ENCODE measurements at places on chromosomes 16 and 17. TPM values are rescaled to one million over a fixed set of nuclear protein-coding genes. Genes with fewer than 3 reads are reported as not detected.

The SPIRE2 gene
- total RNA-seq, result 0.26 TPM

The PRR35 gene
- total RNA-seq, result not detected

The OTOP2 gene
- total RNA-seq, result not detected

The SHCBP1 gene
- total RNA-seq, result 45.0 TPM

The PIMREG gene
- total RNA-seq, result 19.0 TPM

The WFIKKN2 gene
- not detected for total RNA-seq

The DNAAF8 gene
- not detected for total RNA-seq

The PIK3R6 gene
- total RNA-seq, result 0.22 TPM

The CDRT4 gene
- total RNA-seq, result 1.0 TPM

The NEUROD2 gene
- not detected for total RNA-seq

The NXPH3 gene
- 0.25 TPM for total RNA-seq

The ABCC12 gene
- total RNA-seq, result not detected

The SEZ6 gene
- not detected for total RNA-seq

The CACNG1 gene
- total RNA-seq, result not detected

The CLEC3A gene
- not detected for total RNA-seq

The KRT15 gene
- not detected for total RNA-seq

The PLLP gene
- total RNA-seq, result 0.41 TPM

The SLC6A4 gene
- not detected for total RNA-seq

The LITAF gene
- total RNA-seq, result 171 TPM

The CCL5 gene
- total RNA-seq, result 1.9 TPM

The TCF25 gene
- 108 TPM for total RNA-seq

The PDILT gene
- total RNA-seq, result not detected

The RPTOR gene
- 32.4 TPM for total RNA-seq

The KRTAP2-1 gene
- not detected for total RNA-seq

The CNTD1 gene
- not detected for total RNA-seq

The ACSM2B gene
- not detected for total RNA-seq

The AOC2 gene
- total RNA-seq, result 2.6 TPM

The UMOD gene
- total RNA-seq, result not detected

The ADAMTS18 gene
- total RNA-seq, result not detected

The GJC1 gene
- total RNA-seq, result 2.5 TPM

The WNT9B gene
- not detected for total RNA-seq

The HLF gene
- total RNA-seq, result 0.79 TPM
